ENCODE measurements at places on chromosomes 1 and 21.

- peak; percentile 69 for DNase-seq
Measured at GRCh38 chr1:214967865-214968575, 114.5 kb upstream of the KCNK2 start.

- DNase-seq = no peak
Measured at GRCh38 chr1:245283001-245283400, 128.2 kb downstream of the KIF26B start.

GRCh38 chr1:193584731-193585239 is 398.4 kb upstream of the B3GALT2 start:
- no peak for DNase-seq

- peak; percentile 66 for DNase-seq
Measured at GRCh38 chr1:205375835-205376545, 19.3 kb upstream of the KLHDC8A start.

DNA sequence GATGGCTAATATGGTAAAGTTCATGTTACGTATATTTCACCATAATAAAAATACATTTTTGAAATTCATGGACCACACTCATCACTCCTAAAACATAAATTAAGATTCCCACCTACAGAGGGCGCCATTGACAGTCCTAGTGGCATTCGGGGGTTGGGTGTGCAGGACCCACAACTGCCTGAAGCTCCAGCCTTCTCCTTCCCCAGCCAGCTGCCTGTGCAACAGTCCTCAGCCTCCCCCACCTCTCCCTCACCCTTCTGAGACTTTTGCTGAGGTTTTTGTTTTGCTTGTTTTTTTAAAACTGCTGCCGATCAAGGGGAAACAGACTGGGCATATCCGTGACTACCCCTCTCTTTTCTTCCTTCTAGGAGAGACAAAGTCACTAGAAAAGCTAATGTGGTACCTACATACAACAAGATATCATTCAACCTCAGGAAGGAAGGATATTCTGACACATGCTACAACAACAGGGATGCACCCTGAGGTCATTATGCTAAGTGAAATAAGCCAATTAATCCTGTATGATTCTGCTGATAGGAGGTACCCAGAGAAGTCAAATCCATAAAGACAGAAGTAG is 9.2 kb upstream of the EVA1C start:
- DNase-seq = peak; percentile 96

DNA sequence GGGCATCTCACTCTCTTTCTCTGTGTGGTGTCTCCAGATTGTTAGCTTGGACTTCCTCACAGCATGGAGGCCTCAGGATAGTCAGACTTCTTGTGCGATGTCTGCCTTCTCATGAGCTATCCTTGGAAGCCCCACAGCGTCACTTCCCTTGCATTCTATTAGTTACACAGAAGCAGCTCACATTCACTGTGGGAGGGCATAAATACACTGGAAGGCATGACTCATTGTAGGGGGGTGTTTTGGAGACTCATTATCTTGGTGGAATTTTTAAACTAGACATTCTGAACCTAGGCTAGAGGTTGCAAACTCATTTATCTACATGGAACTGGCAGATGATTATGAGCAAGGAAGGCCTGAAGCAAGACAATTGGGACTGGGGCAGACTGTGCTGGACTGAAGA is 21.4 kb upstream of the FASLG start:
- DNase-seq = peak; percentile 19

DNA sequence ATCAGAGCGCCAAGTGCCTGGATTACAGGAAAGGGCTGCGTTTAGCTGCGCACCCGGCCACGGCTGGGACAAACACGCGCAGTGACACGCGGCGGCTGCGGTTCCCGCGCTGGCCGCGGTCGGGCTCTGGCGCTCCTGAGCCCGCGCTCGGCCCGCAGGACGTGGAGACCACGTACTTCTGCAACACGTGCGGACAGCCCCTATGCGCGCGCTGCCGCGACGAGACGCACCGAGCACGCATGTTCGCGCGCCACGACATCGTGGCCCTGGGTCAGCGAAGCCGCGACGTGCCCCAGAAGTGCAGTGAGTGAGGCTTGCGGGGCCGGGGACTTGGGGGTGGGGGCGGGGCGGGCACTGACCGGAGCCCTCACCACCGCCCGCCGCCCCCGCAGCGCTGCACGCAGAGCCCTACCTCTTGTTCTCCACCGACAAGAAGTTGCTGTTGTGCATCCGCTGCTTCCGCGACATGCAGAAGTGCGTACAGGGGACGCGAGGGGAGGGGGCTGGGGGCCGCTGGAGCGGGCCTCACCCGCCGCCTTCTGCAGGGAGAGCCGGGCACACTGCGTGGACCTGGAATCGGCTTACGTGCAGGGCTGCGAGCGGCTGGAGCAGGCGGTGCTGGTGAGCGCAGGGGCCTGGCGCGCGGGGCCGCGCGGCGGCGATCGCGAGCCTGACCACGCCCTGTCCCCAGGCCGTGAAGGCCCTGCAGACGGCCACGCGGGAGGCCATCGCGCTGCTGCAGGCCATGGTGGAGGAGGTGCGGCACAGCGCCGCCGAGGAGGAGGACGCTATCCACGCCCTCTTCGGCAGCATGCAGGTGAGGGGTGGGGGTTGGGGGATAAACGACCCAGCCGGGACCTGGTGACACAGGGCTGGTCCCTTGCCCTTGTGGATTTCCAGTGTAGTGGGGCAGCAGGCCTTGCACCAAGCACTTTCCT is 3.1 kb downstream of the RNF207 start:
- DNase-seq = peak; percentile 74

DNA sequence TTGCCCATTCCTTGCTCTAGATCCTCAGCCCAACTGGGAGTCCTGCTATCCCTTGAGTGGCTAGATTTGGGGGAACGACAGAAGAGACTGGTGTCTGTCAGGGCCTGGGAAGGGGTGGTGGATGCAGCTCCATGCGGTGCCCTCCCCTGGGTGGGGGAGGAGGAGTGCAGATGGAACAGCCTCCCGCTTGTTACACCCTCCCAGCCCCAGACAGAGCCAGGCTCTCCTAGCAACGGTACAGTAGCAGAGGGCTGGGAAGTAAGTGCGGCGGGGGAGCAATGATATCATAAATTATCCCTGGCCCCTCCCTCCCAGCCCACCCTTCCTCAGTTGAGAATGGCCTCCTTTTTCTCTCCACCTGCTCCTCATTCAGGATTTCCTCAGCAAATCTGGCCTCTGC is 37.2 kb downstream of the RHBG start:
- DNase-seq = no peak

- no peak for DNase-seq
Measured at GRCh38 chr1:108678706-108679105, 13.4 kb upstream of the PRPF38B start.

GRCh38 chr1:11321656-11322491 is 48.9 kb downstream of the UBIAD1 start:
- DNase-seq = no peak

DNA sequence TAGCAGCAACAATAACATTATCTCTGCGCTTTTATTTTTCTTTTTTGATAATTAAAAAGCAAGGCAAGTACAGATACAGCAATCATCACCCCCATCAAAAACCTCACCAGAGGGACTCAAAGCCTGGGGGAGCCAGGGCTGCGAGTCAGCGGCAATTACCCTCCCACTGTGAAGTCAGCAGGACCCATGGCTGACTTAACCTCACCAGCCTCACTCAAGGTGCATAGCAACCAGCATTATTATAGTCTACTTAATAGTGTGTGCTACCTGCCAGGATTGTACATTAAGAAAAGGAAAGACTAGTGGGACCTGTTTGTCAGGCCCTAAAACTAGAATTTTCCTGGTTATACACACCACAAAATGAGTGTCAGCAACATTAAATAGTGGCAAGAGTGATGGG is 28.9 kb upstream of the SERBP1 start:
- no peak for DNase-seq

- peak; percentile 69 for DNase-seq
Measured at GRCh38 chr1:171220581-171221054, 27.7 kb upstream of the FMO1 start.
